ENCODE measurements at places on chromosomes 3 and 15.

- no peak for DNase-seq
Measured at GRCh38 chr3:125212091-125212508, 448 bp downstream of the SLC12A8 start.

DNA sequence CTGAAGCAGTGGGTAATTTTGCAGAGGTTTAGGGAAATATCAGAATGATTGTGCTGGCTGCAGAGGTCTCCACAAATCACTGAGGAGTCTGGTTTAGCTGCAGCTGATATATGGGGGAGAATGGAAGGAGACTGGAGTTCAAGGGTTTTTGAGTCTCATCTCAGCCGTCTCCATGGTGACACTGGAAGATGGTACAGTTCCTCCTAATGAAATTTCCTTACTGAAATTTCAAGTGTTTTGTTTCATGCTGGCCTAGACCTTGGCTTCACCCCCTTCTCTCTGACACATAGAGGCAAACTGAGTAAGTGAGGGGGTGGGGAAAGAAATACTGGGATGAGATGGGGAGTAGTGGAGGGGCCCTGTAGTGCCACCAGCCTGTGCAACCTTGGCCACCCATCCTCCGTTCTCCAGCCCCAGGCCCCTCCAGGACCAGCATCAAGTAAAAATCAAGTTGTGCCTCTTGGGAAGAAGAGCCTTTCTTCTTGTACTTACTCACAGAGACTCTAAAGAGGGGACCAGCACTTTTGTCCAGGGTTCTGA, 17.8 kb upstream of the MORF4L1 start:
- DNase-seq: no peak

DNA sequence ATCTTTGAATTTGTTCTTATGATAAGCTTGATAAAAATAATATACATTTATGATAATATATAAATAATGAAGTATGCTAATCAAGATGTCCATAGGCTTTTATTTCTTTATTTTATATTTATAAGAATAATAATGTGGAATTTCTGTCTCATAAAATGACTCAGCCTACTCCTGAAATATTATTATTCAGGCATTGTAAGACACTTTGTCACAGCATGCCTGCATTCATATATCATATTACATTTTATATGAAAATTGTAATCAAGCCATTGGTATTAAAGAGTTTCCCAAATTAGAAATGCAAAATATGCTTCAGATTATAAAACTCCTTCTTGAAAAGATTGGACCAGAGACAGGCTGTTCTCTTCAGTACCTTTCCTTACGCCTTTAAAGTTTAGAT, 1303.7 kb upstream of the CADM2 start:
- no peak for DNase-seq

- no peak for DNase-seq
Measured at GRCh38 chr3:112017091-112017490, 17.4 kb upstream of the TMPRSS7 start.

GRCh38 chr15:26126070-26126469, 262.9 kb upstream of the ATP10A start:
- DNase-seq: no peak
